ENCODE measurements at places on chromosomes 12 and 14. TPM values are rescaled to one million over a fixed set of nuclear protein-coding genes. Genes with fewer than 3 reads are reported as not detected.

DNA sequence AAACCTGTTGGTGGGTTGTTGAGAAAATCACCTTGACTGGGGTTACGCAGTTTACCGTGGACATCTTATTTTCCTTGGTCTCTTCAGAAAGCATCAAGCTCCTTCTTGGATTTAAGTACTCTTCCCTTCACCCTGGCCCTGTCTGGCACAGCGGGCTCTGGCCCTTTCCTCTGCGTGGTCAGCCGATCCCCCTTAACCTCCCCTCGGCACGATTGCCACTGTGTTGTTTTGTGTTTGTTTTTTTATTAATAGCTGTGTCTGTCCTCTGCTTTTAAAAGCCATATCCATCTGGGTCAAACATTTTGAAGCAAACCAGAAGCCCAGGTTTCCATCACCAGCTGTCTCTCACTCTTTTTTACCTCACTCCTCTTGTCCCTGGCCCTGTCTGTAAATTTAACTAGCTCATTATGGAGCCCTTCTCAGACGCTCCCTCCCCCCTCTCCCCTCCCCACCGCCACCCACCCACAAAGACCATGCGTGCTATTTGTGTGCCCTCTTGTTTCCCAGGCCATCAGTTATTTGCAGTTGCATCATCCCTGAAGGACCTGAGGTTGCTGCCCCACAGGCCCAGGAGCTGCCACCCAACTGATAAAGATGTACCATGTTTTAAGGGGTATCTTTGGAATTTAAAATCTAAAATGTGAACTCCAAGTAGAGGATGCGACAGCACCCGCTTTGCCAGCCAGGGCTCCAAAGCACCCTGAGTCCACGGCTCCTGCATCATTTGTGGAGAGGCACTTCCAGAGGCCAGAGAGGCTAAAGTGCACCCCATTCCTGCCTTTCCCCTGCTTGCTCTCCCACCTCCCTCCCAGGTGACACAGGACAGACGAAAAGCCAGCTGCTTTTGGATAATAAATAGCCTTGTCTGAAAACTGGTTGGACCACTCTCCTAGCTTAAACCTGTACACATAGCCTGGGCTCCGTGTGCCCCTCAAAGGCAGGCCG, 3.9 kb downstream of the BCL11B start:
- ATAC-seq = no peak

GRCh38 chr12:106144847-106145246, 6.1 kb upstream of the NUAK1 start:
- peak; percentile 93 for ATAC-seq

DNA sequence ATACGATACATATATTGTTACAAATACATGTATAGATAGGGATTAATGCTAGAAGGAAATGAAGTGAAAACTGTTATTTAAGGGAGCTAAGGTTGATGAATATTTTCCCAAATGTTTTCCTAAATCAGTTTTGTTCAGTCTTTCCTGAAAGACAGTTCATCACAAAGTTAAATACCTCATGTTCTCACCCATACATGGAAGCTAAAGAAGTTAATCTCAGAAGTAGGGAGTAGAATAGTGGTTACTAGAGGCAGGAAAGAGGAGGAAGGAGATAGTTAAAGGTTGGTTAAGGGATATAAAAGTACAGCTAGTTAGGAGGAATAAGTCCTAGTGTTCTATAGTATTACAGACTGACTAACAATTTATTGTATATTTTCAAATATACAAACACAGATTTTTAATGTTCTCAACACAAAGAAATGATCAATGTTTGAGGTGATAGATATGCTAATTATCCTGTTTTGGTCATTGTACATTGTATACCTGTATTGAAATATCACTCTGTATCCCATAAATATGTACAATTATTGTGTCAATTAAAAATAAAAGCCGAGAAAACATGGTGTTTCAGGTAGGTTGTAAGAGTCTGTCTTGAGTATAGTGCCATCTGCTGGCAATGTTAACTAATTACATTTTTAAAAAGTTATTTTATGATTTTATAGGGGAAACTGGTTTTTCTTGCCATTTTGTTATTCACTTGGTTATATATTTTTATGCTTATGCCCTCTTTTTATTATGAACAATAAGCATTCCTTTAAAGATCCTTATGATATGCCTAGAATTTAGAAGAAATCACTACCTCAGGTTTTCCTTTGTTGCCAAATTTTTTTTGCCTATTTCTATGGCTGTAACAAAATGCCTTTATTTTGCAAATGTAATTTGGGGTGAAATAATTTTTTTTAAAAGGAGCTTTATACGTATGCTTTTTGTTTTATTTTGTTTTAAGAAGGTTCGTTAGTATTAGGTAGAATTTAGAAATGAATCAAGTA, 26.9 kb downstream of the ZDHHC17 start:
- ATAC-seq = no peak

Gene NRIP2
- total RNA-seq = not detected

- ATAC-seq = no peak
Observed at GRCh38 chr14:90490720-90491050, 93.9 kb downstream of the CALM1 start.

Gene KRT3
- not detected for total RNA-seq

DNA sequence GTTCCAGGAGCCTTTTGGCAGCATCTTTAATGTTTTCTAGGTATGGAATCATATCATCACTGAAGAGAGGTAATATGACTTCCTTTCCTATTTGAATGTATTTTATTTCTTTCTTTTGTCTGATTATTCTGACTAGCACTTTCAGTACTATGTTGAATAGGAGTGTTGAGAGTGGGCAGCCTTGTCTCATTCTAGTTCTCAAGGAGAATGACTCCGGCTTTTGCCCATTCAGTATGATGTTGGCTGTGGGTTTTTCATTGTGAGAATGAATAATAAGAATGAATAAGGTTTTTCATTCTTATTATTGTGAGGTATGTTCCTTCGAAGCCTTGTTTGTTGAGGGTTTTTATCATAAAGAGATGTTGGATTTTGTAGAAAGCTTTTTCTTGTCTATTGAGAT, 98.9 kb downstream of the GPHN start:
- ATAC-seq = peak; percentile 89

Gene NOC4L
- total RNA-seq = 17.0 TPM

Gene BMP4
- 0.16 TPM for total RNA-seq

- no peak for ATAC-seq
Observed at GRCh38 chr12:52838609-52839435, 4.7 kb upstream of the KRT79 start.

GRCh38 chr14:61518403-61518802, 176.9 kb upstream of the HIF1A start:
- peak; percentile 78 for ATAC-seq

GRCh38 chr12:21353487-21353886, 18.8 kb upstream of the SLCO1A2 start:
- ATAC-seq = no peak

GRCh38 chr12:108313606-108314351, 25.3 kb downstream of the CMKLR1 start:
- peak; percentile 35 for ATAC-seq

Gene KRT71
- not detected for total RNA-seq

DNA sequence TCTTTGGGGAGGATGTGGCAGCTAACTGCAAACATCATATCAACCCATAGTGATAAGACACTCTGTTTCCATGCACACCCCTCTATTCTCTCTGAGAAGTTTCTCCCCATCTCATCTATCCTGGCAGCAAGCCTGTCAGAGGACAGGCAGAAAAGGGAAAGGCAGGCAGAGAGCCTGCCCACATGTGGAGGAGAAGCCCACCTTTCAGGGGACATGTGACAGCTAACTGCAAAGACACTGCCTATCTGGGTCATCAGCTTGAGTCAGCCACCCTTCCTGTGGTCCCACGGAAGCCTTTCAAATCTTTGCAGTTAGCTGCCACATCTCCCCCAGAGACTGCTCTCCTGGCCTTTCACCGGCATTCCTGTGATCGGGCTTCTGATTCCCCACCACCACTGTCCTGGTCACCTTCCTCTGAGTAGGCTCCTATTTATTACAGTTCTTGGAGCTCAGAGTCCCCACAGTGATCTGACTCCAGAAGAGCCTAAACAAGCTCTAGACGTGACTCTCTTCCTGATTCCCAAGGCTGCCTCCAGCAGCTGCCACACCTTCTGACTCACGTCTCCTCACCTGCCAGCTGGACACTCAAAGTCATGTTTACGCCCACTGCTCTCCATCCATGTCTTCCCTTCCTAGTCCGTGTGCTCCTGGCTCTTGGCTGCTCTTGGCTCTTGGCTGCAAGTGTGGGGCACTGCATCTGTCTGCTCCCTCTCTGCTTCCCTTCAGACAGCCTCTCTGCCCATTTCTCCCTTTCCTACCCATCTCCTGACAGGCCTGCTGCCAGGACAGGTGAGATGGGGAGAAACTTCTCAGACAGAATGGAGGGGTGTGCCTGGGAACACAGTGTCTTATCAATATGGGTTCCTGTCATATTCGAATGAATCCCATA, 7.5 kb upstream of the KRT1 start:
- no peak for ATAC-seq

GRCh38 chr12:123888989-123889388, 83.6 kb downstream of the CCDC92 start:
- ATAC-seq = no peak

GRCh38 chr14:24861083-24861630, 188.8 kb downstream of the STXBP6 start:
- no peak for ATAC-seq

DNA sequence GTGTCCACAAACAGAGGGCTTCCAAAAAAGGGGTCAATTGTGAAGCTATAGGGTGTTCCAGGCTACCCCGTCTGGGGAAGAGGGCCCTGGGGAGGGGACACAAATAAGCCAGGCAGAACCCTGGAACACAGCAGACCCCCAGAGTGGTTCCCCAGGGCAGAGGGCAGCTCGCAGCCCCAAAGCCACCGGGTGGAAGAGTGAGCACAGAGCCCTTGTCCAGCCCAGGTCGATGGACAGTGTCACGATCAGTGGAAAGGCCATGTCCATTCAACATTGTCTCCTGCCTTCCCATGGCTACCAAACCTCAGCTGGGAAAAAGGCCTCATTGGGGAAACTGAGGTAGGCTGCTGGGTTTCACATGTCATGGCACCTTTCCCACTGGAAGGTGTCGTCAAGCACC, 131.4 kb downstream of the DICER1 start:
- ATAC-seq = no peak

- no peak for ATAC-seq
Observed at GRCh38 chr12:123894823-123895345, 77.7 kb downstream of the CCDC92 start.

DNA sequence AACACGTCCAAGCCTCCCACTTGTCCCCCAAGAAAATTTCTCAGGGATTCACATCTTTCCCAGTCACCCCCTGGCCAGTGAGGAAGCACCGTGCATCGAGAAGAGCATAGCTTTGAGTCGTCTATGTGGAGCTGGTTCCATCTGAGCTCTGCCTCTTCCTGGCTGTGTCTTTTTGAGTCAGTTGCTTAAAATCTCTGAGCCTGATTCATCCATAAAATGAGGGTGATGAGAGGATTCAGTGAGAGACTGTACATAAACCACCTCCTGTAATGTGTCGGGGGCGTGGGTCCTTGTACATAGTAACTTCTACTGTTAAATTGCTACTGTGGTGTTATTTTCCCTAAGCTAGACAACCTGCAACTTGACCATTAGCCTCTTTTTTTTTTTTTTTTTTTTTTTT, 13.8 kb downstream of the CD9 start:
- no peak for ATAC-seq

- ATAC-seq = no peak
Observed at GRCh38 chr14:81565441-81566290, 32.0 kb upstream of the SEL1L start.

- no peak for ATAC-seq
Observed at GRCh38 chr12:47750229-47750798, 8.4 kb downstream of the RAPGEF3 start.

- no peak for ATAC-seq
Observed at GRCh38 chr12:53320352-53321195, 836 bp downstream of the AAAS start.

Gene CFAP54
- 0.61 TPM for total RNA-seq

GRCh38 chr12:95740751-95741150, 49.8 kb downstream of the NTN4 start:
- no peak for ATAC-seq

Gene TOX4
- 81.7 TPM for total RNA-seq

Gene IAPP
- total RNA-seq = not detected

Gene RHEBL1
- total RNA-seq = 12.2 TPM

DNA sequence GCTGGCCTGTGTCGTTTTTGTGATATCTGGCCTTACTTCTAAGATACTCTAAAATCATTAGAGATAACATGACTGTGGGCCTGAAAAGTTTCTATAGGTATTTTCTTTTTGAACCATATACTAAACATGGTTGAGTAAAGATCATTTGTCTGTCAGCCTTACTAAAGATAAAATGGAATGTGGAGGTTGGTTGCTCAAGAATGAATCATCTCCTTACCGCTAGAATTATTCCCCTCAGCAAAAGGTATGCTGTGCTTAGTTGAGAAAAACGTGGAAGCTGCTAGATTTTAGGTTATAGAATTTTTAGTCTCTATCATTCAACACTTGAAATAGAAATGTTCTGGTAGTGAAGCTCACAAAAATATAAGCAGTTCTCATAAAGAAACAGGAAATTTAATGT, 407.3 kb downstream of the AEBP2 start:
- peak; percentile 74 for ATAC-seq

- no peak for ATAC-seq
Observed at GRCh38 chr12:98109266-98109665, 406.1 kb upstream of the TMPO start.

DNA sequence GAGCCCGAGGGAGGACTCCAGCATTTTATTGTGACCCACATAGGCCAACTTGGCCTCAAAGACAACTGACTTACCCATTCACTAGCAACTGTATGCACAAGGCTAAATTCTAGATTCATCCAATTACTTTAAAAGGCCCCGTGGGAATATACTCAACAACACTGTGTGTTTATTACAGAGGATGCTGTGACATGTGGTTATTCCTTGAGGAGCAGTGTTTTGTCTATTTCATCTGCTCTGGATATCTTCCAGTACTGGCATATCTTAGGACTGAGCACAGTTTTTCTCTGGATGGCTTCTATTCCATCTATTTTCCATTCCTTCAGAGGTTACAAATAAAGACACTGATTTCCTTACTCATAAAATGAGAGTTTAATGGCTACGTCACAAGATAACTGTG, 87.2 kb upstream of the KRAS start:
- ATAC-seq = no peak

GRCh38 chr12:92186038-92186470, 40.4 kb upstream of the BTG1 start:
- ATAC-seq = peak; percentile 30

- no peak for ATAC-seq
Observed at GRCh38 chr12:48028541-48029431, 24.5 kb upstream of the COL2A1 start.

Data from activated T-helper 17 cell treated with anti-CD3 and anti-CD28 coated beads, Interleukin-2, amount 50 U/mL, for 72 hours (primary cell).